Iris pigment epithelial cell (primary cell): ENCODE measurements at places on chromosomes 5 and 9.

DNA sequence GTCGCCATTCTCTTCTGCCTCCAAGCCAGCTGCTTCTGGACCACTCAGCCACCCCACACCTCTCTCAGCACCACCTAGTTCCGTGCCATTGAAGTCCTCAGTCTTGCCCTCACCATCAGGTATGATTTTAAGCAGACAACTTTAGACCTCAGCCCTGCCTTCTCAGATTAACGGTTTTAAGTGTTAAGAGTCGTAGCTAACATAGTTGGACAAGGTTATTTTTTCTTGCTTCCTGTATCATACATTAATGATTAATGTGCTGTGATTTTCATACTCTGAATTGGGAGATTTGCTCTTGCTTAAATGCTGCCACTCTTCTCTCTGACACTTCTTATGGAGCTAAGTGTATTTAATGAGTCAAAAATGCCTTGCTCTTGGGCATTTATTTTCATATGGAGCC, 20.8 kb downstream of the NUP214 start:
- no peak for DNase-seq

- DNase-seq, result peak; percentile 58
Measured at GRCh38 chr5:83488271-83488670, 16.7 kb downstream of the VCAN start.

DNA sequence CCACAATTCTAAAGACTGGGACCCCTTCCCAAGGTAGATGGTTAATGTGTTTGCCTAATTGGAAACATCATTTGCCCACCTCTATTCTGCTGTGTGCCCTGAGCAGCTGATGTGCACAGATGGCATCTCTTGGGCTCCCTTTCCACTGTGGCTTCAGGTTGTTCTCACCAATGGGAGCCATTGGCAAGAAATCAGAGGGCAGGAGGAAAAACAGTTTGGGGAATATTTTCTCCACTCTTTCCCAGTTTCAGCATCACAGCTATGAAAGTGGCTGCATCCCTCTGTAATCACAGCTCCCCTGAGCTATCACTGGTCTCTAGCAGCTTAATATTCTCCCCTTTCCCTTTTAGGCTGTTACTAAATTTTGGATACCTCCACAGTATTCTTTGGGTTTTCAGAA, 911.6 kb upstream of the SEMA6A start:
- no peak for DNase-seq

GRCh38 chr9:94586814-94587213, 6.8 kb downstream of the FBP2 start:
- peak; percentile 64 for DNase-seq
